ENCODE measurements at places on chromosomes 1 and 21.

DNA sequence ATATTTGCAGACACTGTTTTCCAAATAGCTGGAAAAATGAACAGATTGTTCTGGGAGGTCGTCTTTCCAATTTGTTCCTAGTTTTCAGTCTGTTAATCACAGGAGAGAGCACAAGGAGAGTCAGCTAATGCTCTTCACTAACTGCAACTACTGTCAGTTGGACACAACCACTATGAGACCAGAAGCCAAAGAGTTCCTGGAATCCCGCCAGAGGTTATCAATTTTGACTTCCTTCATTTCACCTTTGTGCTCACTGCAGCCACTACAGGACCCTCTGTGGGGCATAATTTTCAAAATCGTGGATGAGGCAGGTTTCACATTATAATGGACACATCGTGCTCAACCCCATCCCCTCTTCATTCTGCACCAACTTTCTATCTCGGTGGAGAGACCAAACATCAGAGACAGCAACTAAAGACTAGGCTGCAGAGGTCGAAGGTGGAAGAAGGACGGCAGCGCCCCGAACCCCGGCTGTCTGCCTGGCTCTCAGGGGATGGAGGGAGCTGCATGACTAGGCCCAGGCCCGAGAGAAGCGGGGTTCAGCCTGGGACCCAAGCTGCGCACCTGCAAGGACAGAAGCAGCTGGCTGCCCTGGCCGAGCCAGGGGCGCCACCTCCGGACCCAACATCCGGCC, 602 bp downstream of the KIAA0319L start:
- DNase-seq, result no peak

DNA sequence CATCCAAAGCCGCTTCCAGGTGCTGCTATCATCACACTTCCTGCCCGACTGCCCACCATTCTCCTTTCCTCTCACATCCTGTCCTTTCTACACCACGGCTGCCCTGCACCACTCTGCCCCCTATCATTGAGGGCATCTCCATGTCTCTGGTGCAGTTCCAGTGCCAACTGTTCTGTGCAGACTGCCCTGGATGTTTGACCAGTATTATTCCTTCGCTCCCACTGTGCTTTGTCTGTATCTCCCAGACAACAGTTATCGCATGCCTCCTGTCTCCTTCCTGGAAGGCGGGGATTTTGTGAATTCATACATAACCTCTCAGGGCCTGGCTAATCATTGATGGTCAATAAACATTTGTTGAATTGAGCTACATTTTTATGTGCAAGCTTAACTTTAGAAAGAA, 63.6 kb upstream of the GNG12 start:
- DNase-seq, result no peak

DNA sequence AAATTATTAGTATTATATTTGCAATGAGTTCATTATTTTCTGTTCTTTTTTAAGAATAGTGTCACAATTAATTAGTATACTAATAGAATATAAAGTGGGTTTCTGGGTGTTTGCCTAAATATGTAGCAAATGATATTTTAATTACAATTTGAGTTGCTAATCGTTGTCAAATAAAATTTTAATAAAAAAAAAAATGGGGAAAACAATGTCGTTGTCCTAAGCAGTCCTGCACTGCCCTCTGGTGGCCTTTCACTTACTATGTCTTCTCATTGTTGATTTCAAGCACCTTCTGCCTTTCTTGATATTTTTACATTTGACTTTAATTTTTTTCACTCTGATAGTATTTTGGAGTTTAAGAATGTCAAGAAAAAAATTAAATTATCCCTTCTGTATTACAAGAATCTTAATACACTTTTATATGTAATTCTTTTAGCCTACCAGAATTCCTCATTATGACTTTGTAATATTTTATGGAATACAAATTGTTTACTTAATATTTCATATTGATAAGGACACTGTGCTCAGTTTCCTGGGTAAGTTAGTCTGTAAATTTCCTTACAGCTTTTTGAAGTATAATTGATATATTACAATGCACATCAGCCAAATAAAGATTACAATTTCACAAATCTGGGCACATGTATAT, 104.5 kb upstream of the FMN2 start:
- DNase-seq, result no peak

DNA sequence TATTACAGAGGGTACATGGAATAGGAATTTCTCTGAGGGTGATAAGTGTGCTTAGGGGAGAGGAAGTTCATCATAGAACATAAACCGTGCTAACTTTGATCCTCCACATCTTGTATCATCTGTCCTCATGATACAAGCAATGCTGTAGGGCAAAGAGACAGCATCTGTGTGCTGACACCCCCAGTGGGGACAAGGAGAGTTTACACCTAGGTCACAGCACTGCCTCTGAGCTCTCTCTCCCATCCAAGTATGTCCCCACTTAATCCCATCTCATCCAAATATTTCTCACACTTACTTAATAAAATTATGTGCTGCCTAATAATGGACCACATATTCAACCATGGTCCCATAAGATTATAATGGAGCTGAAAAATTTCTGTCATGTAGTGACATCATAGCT, 4.3 kb upstream of the TEDDM1 start:
- DNase-seq, result no peak

- DNase-seq, result no peak
Observed at GRCh38 chr1:55456971-55457370, 241.8 kb upstream of the USP24 start.

- DNase-seq, result no peak
Observed at GRCh38 chr1:165119086-165119485, 237.4 kb downstream of the LMX1A start.

DNA sequence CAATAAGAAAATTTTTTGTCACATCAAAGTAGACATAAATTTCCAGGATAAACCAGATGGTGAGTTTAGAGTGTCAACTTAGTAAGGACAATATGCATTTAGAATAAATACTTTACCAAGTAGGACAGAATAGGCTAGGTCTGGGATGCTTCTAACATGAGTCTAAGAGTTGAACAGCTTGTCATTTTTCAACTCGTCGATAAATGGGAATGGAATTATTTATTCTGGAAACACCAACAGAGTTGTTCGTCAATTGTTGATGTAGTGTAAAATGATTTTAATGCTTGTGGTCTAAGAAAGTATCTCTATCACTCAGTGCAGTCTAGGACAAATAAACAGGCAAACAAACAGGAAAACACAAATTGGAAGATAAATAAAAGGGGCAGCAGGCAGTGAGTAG, 358.4 kb upstream of the ST6GALNAC5 start:
- DNase-seq, result no peak

- DNase-seq, result no peak
Observed at GRCh38 chr1:190908246-190908645, 430.6 kb upstream of the BRINP3 start.

DNA sequence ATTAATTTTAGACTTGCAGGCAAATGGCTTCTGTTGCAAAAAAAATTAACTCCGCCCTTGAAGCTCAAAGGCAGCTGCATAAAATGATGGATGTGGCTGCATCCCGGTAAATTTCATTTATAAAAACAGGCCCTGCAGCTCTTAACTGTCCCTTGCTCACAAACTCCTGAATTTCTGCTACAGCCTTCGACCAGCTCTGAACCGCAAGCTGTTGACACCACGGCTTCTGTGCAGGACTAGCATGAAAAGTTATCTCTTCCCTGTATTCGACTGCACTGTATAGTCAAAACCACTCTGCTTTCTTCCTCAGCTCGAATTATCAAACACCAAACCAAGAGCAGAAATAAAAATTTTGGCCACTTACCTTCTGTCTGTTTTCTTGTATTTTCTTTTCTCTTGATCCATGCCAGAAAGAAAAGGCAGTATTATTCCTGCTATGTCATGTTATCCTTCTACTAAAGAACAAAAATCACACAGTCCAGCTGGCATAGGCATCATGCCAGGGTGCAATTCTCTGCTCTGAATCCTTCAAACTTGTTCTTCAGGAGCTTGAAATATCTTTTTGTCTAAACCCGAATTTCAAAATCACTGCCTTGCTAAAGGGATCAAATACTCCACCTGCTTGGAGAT, 195.5 kb upstream of the NCAM2 start:
- DNase-seq, result no peak

All from retina (tissue), 1 donor.